ENCODE measurements at places on chromosomes 1 and 21.

- no peak for DNase-seq
Measured at GRCh38 chr1:116808200-116808847, 54.1 kb downstream of the CD2 start.

DNA sequence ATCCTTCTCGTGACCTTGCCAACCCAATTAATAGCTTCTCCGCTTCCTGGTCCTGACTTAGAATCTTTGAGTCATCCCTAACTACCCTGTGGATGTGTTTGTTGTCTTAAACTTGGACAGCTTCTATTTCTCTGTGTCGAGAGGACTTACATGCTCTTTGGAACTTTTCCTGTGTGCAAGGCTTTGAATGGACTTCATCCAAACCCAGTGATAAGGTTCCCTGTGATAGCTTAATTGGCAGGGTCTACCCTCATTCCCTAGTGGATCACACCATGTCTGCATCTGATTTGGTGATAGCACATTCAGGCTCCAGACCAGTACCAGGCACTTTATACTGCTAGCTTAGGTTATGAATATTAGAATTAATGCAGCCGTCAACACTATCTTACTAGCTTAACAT, 378.2 kb upstream of the KAZN start:
- DNase-seq: no peak

DNA sequence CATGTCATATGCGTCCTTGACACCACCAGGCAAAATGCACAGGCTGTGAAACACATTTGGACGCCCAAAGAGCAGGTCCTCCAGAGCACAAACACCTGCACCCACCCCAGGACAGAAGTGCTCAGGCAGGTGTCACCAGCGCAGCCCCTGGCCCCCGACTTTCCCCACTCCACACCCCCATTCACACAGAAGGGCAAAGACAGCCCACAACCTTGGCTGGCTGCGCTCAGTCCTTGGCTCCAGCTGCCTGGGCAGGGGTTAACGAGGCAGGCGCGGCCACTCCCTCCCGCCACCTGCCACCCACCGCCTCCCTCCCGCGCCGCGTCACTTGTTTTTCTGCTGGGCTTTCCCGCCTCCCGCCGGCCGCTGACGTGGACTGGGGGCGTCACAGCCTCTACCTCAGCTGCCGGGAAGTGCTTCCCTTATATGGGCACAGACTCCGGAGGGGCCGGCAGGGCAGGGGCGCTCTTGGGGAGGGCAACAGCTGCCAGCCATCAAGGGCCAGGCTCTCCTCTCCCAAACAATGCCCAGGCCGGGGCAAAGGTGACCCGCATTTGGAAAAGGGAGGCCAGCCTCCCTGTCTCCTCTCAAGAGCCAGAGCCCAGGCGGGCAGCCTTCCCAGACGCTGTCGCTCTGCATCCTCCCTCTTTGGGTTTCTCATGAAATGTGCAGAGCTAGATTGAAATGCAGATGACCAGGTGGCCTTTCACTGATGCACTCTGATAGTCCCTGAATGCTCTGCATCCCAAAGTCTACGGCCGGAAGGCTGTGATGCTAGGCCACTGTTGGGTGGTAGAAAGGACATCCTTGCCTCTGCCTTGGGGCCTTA, 14.8 kb upstream of the BTG2 start:
- no peak for DNase-seq

DNA sequence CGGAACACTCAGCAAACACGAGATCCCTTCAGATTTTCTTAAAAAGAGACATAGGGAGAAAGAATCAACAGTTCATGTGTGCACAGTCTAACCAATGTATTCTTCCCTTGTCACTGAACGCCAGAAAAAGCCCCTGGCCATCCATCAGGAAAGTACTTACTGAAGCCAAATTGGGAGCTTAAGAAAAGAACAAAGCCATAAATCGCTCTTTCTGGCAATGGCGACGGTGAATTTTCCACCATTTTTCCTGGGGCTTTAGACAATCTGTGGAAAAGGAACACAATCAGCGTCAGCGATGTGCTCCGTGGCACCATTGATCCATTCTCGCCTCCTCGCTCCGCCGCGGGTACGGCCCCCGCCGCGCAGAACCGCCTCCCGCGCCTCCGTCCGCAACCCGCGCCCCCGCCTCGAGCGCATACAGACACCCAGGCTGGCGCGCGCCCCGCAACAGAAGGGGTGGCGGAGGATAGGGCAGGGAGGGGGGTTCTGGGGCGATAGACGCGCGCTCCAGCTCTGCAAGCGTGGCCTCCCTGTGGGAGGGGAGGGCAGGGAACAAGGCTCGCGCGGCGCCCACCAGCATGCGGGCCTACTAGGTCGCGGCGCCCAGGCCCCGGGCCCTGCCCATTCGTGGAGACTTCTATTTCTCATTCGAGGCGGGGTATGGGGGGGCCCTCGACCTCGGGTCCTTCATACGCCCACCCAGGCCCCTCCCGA, 440 bp downstream of the PIGP start:
- DNase-seq: no peak

DNA sequence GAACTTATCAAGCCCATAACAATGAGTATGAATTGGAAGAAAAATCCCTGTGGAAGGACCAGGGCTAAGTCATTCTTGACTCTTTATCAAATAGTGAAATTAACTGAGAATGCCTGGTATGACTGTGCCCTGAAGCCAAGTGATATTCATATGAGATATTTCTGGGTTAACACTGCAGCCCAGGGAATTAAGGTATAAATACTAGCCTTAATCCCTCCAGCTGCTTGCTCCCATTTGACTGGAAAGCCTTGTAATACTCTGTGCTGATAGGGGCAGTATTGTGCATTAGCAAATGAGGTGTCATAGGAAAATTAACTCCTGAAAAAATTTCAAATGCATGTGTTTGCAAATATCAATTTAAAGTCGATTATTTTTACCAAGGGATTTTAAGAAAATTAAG, 568.8 kb downstream of the LMO4 start:
- no peak for DNase-seq

DNA sequence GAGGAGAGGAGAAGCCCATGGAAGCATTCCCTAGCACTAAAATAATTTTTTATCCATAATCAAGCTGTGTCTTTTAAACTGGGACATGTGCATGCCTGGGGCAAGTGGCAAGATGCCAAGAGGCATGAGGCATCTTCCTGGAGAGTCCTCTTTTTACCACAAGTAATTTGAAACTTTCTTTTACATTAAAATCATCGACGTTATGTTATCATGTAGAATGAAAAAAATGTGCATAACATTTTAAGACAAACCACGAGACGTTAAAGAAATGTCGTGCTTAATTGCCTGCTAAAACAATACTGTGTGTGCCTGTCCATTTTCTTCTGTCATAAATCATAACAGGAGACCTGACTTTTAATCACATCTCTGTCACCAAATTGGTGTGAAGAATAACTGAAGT, 1.5 kb downstream of the STYXL2 start:
- peak; percentile 41 for DNase-seq

DNA sequence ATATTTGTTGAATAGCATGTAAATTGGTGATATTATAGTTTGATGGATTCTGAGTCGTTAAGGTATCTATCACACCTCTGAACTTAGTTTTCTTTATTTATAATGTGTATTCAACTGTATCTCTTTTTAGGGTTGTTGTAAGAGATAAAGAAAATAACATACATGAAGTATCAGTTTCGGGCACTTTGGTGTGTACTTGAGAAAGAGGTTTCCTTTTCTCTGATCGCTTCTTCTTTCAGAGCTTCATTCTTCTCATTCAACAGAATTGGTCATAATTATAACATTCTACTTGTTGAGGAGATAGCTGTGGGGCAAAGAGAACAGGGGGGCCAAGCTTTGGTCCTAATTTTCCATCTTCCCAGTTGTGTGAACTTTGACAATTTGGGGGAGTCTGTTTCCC, 508.0 kb downstream of the PLPP3 start:
- DNase-seq: no peak

- DNase-seq: no peak
Measured at GRCh38 chr1:21027805-21028204, 148.9 kb downstream of the EIF4G3 start.

GRCh38 chr1:59156526-59157199, 140.2 kb upstream of the FGGY start:
- peak; percentile 87 for DNase-seq

DNA sequence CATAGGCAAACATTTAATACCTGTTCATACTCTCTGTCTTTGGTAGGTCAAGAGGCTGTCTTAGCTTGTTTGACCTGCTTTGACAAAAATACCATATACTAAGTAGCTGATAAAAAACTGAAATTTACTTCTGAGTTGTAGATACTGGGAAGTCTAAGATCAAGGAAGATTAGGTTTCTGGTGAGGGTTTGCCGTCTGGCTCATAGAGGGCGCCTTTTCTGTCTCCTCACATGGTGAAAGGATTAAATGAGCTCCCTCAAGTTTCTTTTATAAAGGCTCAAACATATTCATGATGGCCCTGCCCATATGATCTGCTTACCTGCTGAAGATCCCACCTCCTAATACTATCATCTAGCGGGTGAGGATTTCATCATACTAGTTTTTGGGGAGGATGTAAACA, 1076.1 kb upstream of the NCAM2 start:
- DNase-seq: no peak

GRCh38 chr1:6426277-6426971, 1.8 kb downstream of the ESPN start:
- no peak for DNase-seq

DNA sequence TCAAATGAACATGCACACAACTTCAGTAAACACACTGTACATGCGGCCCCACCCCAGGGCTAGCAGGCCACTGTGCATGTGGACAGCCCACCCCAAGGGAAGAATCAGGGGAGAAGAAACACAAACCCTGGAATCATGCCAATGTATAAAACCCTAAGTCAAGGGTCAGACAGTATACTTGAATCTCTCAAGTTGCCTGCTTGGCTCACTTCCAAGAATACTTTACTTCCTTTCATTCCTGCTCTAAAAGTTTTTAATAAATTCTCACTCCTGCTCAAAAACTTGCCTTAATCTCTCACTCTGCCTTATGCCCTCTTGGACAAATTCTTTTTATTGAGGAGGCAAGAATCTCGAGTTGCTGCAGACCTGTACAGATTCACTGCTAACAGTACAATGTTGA, 231.2 kb upstream of the CACYBP start:
- no peak for DNase-seq

GRCh38 chr1:172477216-172477615, 33.3 kb upstream of the PIGC start:
- DNase-seq: no peak

GRCh38 chr1:14759843-14760242, 161.4 kb downstream of the KAZN start:
- no peak for DNase-seq

- no peak for DNase-seq
Measured at GRCh38 chr1:56958526-56958925, 7.3 kb downstream of the C8B start.

GRCh38 chr1:64043976-64044375, 159.4 kb upstream of the UBE2U start:
- no peak for DNase-seq

DNA sequence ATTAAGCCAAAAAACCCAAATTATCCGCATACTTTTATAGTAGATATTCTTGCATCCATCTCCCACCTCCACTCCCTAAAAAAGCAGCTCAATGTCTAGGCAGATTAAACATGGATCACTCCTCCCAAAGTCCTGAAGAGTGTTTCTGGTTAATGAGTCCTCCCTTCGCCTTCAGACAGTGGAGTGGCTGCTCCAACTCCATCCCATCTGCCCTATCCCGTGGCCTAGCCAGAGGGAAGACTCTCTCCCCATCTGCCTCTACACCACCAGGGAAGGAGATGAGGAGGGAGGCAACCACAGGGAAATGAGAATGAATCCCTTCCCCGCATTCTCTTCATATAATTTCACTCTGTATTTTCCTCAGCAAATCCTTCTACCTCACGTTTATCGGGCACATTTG, 103.8 kb downstream of the SLC45A1 start:
- DNase-seq: no peak

GRCh38 chr1:232737917-232738316, 67.3 kb upstream of the MAP10 start:
- DNase-seq: no peak

- DNase-seq: no peak
Measured at GRCh38 chr1:161217831-161218230, 2.7 kb downstream of the FCER1G start.

- no peak for DNase-seq
Measured at GRCh38 chr1:65009724-65010420, 43.5 kb upstream of the JAK1 start.

DNA sequence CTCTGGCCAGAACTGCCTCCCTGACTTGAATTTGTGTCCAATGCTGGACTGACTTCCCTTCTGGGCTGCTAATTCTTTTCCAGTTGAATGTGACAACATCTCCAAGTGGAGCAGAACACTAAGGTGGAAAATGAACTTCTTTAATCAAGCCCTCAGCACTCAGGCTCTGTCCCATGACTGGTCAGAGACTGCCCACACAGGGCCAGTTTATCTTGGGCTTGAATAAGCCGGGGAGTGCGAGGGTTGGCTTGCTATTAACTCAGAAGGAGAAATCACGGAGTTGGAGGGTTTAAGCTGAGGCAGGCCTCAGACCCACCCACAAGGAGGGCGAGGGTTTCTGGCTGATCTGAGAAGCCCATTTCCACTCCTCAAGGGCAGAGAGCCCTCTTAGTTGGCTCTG, 12.4 kb downstream of the KCNA10 start:
- DNase-seq: no peak

GRCh38 chr21:45997205-45997494, 15.6 kb downstream of the COL6A1 start:
- DNase-seq: no peak

DNA sequence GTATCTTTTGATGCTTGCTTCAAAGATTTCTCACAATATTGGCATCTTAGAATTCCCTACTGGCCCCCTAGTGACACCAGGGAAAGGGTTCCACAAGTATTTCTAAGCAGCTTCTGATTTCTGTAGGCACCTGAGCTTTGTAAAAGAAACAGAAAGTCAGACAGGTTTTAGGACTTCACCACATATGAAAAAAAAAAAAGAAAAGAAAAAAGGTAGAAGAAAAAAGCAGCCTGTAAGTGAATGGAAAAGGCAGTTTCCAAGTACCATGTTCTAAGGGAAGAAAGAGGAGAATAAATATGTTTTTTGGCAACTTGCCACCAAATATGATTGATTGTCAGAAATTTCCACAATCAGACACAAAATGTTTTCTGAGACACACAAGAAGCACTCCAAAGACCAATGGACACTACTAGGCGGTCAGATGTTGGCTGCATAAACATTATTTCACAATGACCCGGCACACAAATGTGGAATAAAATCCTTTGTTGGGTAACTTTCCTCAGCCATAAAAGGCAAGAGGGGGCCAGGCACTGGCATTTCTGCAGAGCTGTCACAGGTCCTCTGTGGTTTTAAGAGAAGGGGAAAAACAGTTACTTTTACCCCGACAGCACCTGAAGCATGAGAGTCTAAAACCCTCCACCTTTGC, 12.7 kb upstream of the CPLANE2 start:
- no peak for DNase-seq

Data from smooth muscle cell of the brain vasculature (primary cell).